ENCODE measurements at places on chromosomes 11 and 22. TPM values are rescaled to one million over a fixed set of nuclear protein-coding genes. Genes with fewer than 3 reads are reported as not detected.

THRSP gene
- polyA plus RNA-seq = 0.14 TPM

ISX gene
- polyA plus RNA-seq = 0.02 TPM

PNPLA3 gene
- 0.05 TPM for polyA plus RNA-seq

WNT11 gene
- polyA plus RNA-seq = 1.1 TPM

ROM1 gene
- polyA plus RNA-seq = 7.6 TPM

CAPN5 gene
- 3.0 TPM for polyA plus RNA-seq

KRTAP5-5 gene
- not detected for polyA plus RNA-seq

TIMP3 gene
- 29.7 TPM for polyA plus RNA-seq

CYP2D6 gene
- 9.2 TPM for polyA plus RNA-seq

MMP1 gene
- polyA plus RNA-seq = 2.5 TPM

SYT7 gene
- polyA plus RNA-seq = 1.3 TPM

PSMA1 gene
- 309 TPM for polyA plus RNA-seq

SPDYC gene
- polyA plus RNA-seq = 0.11 TPM

NRXN2 gene
- 1.6 TPM for polyA plus RNA-seq

MOGAT2 gene
- 0.27 TPM for polyA plus RNA-seq

EHF gene
- 2.0 TPM for polyA plus RNA-seq

C22orf42 gene
- polyA plus RNA-seq = 0.59 TPM

USP2 gene
- polyA plus RNA-seq = 1.2 TPM

BTBD18 gene
- polyA plus RNA-seq = 0.02 TPM

OTOG gene
- 0.05 TPM for polyA plus RNA-seq

OR52E8 gene
- polyA plus RNA-seq = not detected

TRIM66 gene
- polyA plus RNA-seq = 2.7 TPM

SLC1A2 gene
- 0.71 TPM for polyA plus RNA-seq

PYGM gene
- polyA plus RNA-seq = 3.5 TPM

PAMR1 gene
- polyA plus RNA-seq = 1.9 TPM

ENTHD1 gene
- polyA plus RNA-seq = 1.2 TPM

CYTH4 gene
- polyA plus RNA-seq = 54.6 TPM

MS4A4A gene
- polyA plus RNA-seq = 55.6 TPM

LUZP2 gene
- 0.16 TPM for polyA plus RNA-seq

OR51B4 gene
- polyA plus RNA-seq = not detected

NCF4 gene
- polyA plus RNA-seq = 24.0 TPM

PLAAT5 gene
- 0.11 TPM for polyA plus RNA-seq

FEN1 gene
- 10.0 TPM for polyA plus RNA-seq

MS4A8 gene
- 0.98 TPM for polyA plus RNA-seq

IFT27 gene
- 33.9 TPM for polyA plus RNA-seq

PARVG gene
- 165 TPM for polyA plus RNA-seq

MYBPC3 gene
- polyA plus RNA-seq = 0.55 TPM

KDM4E gene
- polyA plus RNA-seq = not detected

PRR33 gene
- 0.18 TPM for polyA plus RNA-seq

KRTAP5-2 gene
- 0.11 TPM for polyA plus RNA-seq

Measured in thymus (tissue), 14 donors.